ENCODE measurements at places on chromosomes 5 and 9.

GRCh38 chr5:29170599-29170998 is 2022.9 kb upstream of the CDH6 start:
- DNase-seq: no peak

- DNase-seq: no peak
Observed at GRCh38 chr9:115106642-115107041, 11.3 kb downstream of the TNC start.

DNA sequence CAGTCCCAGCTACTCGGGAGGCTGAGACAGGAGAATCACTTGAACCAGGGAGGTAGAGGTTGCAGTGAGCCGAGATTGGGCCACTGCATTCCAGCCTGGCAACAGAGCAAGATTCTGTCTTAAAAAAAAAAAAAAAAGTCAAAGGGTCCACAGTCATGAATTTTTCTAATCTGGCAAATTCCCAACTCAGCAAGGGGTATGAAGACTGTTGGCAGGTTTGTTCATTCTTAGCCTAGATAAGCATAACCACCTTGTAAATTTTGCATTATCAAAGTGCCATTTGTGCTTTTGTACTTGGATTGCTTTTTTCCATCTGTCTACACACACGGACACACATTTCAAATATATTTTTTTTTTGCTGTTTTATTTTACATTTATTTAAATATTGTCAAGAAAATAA is 299.8 kb upstream of the NUDT12 start:
- no peak for DNase-seq

DNA sequence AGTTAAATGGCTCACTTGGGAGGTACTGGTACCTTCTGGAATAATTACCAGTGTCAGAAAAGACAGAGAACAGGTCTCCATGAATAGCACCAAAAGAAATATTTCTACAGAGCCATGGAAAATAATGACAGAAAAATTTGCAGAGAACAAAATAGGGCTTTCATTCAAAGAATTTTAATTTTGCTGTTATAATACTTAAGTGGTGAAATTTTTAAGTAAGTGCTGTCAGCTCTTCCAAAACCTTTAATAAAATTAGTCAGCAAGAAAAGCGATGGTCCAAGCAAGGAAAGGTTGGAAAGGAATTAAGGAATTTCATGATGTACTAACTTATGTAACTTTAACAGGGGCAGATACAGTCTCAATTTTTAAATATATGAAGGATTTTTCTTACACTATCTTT is 359.2 kb downstream of the NR2F1-AS1 start:
- no peak for DNase-seq

GRCh38 chr5:179316982-179317381 is 28.3 kb downstream of the ADAMTS2 start:
- DNase-seq: no peak

- DNase-seq: peak; percentile 51
Observed at GRCh38 chr5:95841914-95842812, 19.6 kb upstream of the GLRX start.

DNA sequence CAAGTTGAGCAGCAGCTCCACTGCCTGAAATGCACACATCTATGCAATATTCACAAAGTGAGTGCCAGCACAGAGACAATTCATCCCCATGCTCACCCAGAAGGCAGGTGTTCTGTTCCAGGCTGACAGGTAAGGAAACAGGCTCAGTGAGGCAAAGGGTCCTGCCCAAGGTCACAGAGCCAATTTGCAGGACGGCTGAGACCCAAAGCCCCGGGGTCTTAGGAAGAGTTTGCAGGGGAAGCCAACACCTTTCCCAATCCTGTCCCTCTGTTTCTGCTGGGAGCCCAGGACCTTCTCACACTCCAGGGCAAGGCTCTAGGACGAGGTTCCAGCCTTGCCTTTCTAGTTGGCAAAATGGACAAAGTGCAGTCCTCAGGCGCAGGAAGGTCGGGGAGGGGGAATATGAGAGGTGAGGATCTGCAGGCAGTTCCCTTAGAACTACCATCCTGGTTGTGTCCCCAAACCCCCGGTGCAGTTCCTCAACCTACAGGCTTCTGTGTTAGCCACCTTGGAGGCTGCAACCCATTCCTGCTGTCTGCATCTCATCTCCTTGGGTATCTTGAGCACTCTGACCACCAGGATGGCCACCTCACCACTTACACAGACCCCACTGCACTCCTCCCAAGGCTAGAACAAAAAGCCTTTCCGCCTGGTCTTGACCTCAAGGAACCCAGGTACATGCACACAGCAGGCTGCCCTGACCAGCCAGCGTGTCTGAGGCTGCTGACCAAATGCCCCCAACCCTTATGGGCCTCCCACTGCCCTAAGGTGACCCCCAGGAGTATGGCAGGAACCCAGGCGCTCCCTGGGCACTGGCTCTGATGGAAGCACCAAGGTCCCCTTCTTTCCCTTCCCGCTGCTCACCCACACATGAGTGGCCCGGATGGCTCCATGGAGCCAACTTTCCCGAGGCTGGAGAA is 1.9 kb upstream of the BRD3 start:
- DNase-seq: peak; percentile 16

- DNase-seq: no peak
Observed at GRCh38 chr5:108760512-108760911, 12.8 kb downstream of the FER start.

GRCh38 chr5:143025971-143026370 is 255.8 kb downstream of the ARHGAP26 start:
- no peak for DNase-seq

DNA sequence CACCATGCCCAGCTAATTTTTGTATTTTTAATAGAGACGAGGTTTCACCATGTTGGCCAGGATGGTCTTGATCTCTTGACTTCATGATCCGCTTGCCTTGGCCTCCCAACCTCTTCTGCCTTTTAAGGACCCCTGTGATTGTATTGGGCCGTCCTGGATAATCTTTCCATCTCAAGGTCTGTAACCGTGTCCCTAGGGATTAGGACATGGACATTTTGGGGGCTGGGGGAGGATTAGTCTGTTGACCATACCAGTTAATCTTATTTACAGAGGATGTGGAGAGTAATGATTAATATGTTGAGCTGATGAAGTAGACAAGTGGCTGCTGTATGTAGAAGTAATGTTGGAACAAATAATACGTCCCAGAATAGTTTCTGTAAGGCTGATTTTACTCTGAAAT is 23.1 kb downstream of the LNPEP start:
- no peak for DNase-seq

DNA sequence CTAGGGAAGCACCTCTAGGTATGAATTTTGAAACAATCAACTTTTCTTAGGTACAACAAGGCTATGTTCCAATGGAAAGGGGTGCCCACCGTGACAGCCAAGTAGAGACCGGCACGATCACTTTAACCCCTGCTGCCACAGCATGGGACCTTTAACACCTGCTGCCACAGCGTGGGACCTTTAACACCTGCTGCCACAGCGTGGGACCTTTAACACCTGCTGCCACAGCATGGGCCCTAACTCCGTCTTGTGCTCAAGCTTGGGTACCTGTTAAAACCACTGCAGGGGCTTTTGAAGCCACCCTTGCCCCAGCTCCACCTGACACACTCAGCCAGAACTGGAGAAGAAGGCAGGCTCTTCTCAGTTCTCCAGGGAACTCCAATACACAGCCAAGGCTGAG is 18.2 kb upstream of the MXD3 start:
- no peak for DNase-seq

- no peak for DNase-seq
Observed at GRCh38 chr5:62662521-62662920, 83.9 kb downstream of the LRRC70 start.

GRCh38 chr5:153516504-153517240 is 26.2 kb downstream of the GRIA1 start:
- DNase-seq: no peak

DNA sequence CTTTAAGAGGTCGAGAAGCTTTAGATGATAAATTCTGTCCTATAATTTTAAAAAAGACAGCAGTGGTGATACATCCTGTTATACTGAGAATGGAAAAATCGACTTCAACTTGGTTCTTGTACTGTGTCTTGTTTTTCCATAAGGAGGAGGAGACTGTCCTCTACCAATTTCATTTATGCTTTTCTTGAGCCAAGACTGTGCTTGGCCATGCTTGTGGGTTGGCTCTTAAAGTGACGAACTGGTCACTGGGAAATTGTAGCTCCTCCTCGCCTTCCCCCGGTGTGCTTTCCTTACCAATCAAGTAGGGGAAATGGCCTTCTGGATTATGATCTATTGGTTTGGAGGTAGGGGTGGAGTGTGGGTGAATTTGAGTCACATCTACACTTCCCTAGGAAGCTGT is 67.1 kb upstream of the HSPB3 start:
- DNase-seq: no peak

DNA sequence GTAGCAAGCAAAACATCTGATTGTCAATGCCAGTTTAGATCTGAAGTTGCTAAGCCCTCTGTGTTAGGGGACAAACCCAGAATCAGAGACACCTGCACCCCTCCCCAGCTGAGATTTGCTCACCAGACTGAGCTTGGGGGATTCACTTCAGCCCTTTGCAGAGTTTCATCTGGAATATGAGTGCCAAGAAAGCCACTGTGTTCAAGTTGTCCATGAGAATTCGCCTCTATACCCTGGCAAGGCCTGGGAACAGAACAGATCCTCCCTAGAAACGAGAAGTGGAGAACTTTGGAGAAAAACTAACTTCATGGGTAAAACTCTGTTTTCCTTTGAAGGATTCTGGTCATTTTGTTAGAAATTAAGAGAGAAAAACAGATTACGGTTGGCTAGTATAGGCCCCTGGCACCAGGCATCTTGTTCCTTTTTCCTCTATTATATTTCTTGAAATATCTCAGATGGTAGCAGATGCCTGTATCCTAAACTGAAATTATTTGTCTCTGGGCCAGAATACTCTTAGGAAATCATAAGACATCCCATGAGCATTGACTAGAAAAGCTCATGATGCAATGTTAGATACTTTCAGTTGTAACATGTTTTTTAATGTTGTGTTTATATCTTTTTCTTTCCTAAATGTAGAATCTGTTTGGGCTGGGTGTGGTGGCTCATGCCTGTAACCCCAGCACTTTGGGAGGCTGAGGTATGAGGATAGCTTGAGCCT is 64.4 kb downstream of the SNX18 start:
- DNase-seq: no peak

DNA sequence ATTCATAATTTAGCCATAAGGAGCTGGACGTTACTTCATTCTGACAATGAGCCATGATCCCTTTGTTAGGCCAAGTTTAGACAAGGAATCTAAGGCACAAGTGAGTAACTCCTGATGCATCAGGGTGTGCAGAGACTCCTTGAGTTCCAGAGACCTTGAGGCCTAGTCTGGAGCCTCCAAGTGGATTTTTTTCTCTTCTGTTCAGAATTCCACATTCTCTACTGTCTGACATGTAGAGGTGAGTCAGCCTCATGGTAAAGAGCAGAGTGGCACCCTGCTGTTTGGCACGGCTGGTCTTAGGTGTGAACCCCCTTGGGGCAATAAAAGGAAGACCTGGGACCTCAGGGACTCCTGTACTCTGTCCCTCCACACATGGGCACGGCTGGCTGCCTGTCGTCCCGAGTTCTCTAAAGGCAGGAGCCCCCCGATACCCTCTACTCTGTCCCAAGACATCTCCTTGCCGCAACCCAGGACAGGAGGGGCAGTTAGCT is 22.0 kb upstream of the TGFBI start:
- no peak for DNase-seq

GRCh38 chr5:37703841-37704241 is 136.0 kb downstream of the GDNF start:
- no peak for DNase-seq

DNA sequence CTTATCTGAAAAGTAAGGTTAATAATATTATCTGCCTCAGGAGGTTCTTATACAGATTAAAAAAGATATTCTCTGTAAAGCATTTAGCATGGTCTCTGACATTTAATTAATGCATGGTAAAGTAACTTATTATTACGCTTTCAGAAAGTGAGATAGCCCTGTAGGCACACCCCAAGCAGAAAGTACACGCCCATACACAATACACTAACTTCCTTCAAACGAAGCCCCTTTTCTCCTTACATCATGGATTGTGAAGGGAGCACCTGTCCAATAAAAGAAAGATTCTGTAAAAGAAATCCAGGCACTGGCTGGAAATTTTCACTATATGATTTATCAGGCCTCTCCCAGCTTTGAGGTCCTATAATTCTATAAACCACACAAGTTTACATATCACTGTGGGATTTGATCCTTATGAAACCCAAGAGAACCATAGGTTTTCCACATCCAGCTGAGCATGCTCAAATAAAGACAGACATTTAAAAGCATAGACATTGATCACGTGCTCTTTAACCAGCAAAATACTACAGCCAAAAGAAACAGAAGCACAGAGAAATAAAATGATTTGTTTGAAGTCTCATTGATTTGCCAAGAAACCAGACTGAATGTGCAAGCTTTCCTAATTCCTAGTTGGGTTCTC is 14.1 kb upstream of the NR3C1 start:
- no peak for DNase-seq

- no peak for DNase-seq
Observed at GRCh38 chr5:57511321-57511720, 28.7 kb upstream of the ACTBL2 start.

DNA sequence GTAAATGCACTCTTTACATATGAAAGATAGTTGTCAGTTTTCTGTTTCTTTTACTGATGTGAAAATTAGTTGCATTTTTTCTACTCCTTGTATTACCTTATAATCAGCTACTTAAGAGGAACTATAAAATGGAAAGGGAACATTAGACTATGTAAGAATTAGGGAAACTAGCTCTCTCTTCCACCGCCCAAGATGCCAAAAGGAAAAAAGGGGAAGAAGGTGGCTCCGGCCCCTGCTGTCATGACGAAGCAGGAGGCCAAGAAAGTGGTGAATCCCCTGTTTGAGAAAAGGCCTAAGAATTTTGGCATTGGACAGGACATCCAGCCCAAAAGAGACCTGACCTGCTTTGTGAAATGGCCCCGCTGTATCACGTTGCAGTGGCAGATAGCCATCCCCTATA is 15.2 kb upstream of the HOMER1 start:
- no peak for DNase-seq

DNA sequence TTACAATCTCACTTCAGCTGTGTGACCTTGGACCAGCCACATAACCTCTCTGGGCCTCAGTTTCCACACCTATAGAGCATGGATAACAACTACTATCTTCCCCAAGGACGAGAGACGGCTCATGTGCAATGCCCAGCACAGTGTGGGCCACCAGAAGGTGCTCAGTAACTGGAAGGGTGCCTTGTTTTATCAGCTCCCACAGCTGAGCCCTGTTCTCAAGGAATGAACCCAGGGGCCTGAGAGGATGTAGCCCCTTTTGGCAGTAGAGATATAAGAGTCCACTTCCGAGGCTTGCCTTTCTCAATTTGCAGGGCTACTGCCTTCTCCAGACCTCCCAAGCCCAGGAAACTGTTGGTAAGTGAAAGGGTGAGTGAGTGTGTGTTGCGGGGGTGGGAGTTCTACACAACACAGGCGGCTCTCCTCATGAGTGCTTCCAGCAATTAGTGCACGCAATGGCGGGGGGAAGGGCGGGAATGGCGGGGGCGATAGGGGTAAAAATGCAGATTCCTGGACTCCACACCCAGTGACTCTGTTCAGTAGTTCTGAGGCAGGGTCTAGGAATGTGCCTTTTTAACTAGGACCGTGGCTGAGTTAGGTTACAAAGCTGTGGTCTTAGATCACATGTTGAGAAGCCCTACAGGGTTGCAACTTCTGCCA is 185.1 kb downstream of the FSTL4 start:
- DNase-seq: no peak

GRCh38 chr9:88006511-88007290 is 32.4 kb upstream of the CDK20 start:
- no peak for DNase-seq

All from stomach (tissue), 19 donors.